Mesendoderm (in vitro differentiated cells): ENCODE measurements at places on chromosomes 12 and 14.

GRCh38 chr12:51080136-51080535, 3.3 kb downstream of the CSRNP2 start:
- DNase-seq: no peak

GRCh38 chr14:41393512-41393911, 213.2 kb upstream of the LRFN5 start:
- no peak for DNase-seq

GRCh38 chr12:93571925-93572711, at the start of gene SOCS2:
TSS of gene SOCS2 (plus strand) at chr12:93572675. CDS start at chr12:93572898, 223 bp downstream.
- DNase-seq: peak; percentile 87

GRCh38 chr14:64388533-64389285, 556 bp downstream of the MTHFD1 start:
- peak; percentile 46 for DNase-seq

GRCh38 chr12:59660148-59660547, 64.3 kb downstream of the SLC16A7 start:
- no peak for DNase-seq

GRCh38 chr12:46569826-46570439, 197.4 kb upstream of the SLC38A2 start:
- DNase-seq: no peak
